Fibroblast of mammary gland (primary cell): ENCODE measurements at places on chromosomes 7 and 10.

DNA sequence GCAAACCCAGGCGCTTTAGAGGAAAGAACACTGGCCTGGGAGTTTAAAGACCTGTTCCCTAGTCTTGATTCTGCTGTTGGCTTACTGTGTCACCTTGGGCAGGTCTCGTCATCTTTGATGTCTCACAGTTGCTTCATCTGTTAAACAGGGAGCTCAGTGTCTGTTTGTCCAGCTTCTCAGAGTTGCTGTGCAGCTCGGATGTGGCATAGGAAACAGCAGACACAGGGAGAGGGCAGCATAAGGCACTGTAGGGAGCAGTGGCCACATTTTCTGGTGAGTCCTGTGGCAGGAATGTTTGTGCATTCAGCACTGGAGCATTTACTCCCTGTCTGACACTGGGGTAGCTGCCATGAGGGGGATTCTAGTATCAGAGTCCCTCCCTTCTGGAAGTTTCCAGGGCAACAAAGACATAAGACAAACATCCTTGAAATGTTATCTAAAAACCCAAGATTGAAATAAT lies 2.0 kb downstream of the REPIN1 start:
- no peak for DNase-seq

DNA sequence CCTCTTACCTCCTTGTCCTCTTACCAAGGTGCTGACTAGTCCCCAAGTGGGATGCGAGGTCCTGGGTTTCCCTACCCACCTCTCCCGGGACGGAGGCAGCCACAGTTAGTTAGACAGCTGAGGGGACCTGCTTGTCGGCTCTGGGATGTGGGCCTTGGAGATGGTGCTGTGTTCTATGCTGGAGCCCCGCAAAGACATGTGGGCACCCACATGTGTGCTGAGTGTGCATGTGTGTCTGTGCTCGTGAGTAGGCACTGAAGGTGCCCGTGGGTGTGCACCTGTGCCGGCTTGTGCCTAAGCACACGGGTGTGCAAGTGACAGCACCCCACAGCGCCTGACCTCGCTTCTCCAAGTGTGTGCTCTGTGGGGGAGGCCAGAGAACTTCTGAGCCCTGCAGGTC lies 62.2 kb downstream of the NEURL1 start:
- DNase-seq, result no peak

GRCh38 chr7:139457153-139457946 lies 26.1 kb downstream of the KLRG2 start:
- DNase-seq, result peak; percentile 22

- no peak for DNase-seq
Observed at GRCh38 chr7:92851732-92852131, 15.4 kb upstream of the CDK6 start.

DNA sequence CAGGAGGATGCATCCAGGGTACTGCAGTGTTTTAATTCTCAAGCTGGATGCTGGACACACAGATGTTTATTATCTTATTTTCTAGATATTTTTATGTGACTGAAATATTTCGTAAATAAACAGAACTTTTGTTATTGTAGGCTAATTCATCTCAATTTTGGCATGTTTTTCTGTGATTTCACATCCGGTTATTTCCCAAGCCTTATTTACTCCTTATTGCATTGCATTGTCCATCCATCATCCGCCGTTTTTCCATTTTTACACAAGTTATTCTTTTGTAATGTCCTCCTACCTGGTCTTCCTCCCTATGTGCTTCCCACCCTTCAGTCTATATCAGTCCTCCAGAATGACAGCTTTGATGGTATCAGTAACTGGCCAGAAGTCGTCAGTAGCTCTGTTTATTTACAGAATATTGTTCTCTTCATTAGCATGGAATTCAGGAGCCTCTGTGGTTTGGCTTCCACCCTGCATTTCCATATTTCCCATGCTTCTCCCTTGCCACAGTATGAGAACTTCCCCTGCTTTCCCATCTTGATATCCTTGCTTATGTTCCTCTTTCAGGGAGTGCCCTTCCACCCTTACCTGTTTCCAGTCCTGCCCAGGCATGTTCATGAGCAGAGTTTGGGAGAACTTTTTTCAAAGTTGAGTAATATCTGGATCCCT lies 16.1 kb downstream of the GNAI1 start:
- peak; percentile 69 for DNase-seq

- no peak for DNase-seq
Observed at GRCh38 chr7:73844131-73844547, 1.8 kb upstream of the METTL27 start.

DNA sequence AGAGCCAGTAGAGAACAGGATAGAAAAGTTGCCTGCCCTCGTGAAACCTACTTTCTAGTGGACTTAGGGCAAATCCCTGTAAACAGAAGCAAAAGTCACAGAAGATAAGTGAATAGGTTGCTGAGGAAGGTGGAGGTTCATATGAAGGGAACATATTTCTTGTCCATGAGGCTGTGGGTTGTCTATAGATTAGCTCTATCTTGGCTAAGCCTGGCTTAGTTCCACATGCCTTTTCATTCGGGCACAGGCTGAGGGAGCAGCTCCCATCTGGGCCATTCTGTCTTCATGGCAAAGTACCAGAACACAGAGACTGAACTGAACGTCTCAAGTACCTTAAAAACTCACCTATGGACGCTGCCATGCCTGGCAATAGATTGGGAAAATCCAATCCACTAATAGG lies 45.3 kb downstream of the BZW2 start:
- DNase-seq, result no peak
